ENCODE measurements at places on chromosomes 7 and 10. TPM values are rescaled to one million over a fixed set of nuclear protein-coding genes. Genes with fewer than 3 reads are reported as not detected.

CAMK1D gene
- 31.3 TPM for total RNA-seq

GRCh38 chr7:128453836-128454804 is 1.6 kb upstream of the HILPDA start:
- peak; percentile 89 for DNase-seq

PODXL gene
- total RNA-seq, result 21.1 TPM

- DNase-seq, result no peak
These were observed 43.7 kb upstream of the WAC start for GRCh38 chr10:28489206-28489605.

DNA sequence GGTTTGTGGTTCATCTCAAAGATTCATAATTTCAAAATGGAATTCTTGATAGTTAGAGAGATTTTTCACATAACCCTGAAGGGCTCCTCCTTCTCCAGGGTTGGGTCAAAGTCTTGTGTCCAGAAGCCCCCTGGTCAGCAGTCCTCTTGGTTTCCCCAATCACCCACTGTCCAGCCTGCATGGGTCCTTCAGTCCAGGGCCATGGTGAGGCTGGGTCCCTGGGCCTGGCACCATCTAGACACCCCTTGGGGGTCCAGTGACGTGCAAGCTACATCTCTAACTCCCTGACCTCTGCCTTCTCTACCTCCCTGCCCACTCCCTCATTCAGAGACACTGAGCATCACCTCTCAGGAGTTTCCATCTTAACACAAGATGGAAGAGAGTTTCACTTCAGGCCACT is 26.1 kb downstream of the ANXA8 start:
- peak; percentile 56 for DNase-seq

AGBL3 gene
- 0.49 TPM for total RNA-seq

ZYX gene
- total RNA-seq, result 62.2 TPM
